CD4-positive, alpha-beta T cell treated with Interleukin-15 for 4 hours (primary cell): ENCODE measurements at places on chromosomes 13 and 19.

GRCh38 chr13:48255954-48256353 lies 22.9 kb downstream of the ITM2B start:
- no peak for DNase-seq

GRCh38 chr19:46954993-46955812 lies 64.4 kb upstream of the NPAS1 start:
- peak; percentile 67 for DNase-seq

- no peak for DNase-seq
Measured at GRCh38 chr13:94656766-94657165, 55.1 kb downstream of the GPR180 start.

- DNase-seq, result no peak
Measured at GRCh38 chr19:3420244-3420755, 53.9 kb downstream of the NFIC start.

DNA sequence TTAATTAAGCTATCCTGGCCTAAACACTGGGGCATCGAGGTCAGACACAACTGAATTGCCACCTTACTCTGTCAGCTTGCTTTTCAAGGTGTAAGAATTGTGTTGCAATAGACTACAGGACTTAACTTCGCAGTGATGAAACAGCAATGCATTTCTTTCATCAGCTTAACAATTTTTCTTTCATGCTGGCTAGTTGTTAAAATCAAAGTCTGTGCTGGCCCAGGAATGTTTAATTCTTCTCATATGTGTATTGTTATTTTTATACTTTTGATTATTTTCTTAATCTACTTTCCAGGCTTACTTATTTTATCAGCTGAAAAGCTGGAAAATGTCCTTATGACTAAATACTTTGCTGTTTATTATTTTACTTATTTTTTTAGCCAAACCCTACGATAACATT lies 79.7 kb downstream of the EFNB2 start:
- no peak for DNase-seq

GRCh38 chr13:99297331-99297730 lies 9.9 kb downstream of the GPR183 start:
- no peak for DNase-seq

- DNase-seq, result no peak
Measured at GRCh38 chr13:67186995-67187569, 43.1 kb downstream of the PCDH9 start.

DNA sequence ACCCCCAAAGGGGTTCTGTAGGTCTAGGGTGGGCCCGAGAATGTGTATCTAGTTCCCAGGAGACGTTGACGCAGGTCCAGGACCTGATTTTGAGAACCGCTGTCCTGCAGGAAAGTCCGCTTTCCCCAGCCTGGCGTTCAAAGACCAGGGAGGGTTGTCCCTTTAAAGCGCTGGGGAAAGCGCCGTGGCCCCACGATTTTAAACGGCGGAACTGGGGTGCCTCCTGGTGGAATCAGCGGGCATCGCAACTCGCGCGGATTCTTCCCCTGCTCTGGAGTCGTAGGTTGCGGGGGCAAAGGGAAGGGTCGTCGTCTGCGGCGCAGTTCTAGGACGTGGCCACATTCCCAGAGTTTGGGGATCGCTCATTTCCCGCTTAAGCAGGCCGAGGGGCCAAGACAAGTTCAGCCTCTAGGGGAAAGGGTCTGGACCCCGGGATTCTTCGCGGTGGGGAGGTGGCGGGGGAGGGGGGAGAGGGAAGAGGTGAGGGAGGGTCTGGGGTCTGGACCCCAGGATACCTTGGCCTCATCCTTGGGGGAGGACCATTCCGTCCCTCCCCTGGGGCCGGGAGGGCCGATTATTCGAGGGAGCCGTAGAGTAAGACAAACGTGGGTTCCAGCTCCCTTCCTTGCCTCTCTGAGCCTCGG lies 7.7 kb downstream of the PNMA8B start:
- DNase-seq, result peak; percentile 66

DNA sequence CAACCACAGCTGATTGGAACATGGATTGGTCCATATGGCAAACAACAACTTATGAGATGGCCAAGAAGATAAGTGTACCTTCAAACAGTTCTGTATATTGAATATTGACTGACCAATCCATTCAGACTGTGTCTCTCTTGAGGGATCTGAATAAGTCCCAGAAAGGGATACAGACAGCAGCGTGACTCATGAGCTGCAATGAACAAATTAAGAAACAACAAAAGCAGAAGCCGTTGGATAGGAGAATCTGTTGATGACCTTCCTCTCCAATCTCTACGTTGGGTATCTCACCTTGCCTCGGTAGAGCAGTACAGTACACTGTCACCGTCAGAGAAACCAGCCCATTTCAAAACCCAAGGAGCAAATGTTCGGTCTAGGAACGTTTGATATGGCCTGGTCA lies 21.3 kb downstream of the MBD3L2B start:
- no peak for DNase-seq

DNA sequence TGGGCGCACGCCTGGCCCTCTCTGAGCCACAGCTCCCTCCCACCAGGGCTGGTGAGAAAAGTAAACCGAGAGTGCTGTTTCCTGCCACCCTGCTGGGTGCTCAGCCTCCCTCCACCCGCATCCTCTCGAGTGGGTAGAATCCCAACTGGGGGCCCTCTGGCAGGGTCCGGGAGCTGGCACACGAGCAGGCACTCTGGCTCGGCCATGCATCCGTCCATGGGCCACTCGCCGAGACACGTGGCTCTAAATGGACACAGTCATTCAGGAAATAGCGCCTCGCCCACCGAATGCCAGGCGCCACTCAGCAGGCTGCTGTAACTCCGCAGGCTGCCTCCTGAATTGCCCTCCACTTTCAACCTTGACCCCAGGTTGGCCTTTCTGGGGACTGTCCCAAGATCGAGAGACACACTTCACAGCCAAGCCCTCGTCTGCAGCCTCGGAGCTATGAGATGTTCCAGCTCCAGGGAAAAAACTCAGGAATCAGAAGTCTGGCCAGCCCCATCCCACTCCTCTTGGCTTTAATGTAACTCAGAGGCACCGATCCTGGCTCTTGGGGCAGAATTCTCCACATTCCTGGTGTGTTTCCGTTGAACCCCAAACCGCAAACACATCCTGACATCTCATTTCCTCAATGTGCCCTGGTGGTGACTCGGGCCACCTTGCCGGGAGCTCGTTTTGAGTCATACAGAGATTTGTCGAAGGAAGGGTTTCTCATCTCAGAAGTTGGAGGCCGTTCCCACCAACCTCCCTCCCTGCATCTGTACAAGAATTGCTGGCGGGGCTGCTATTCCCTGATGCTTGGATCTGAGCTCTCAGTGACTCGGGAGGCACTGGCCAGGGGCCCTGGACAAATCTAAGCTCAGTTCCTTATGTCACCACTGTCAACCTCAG lies 14.1 kb downstream of the KLF2 start:
- DNase-seq, result peak; percentile 59
